Right atrium auricular region (tissue), 2 donors: ENCODE measurements at places on chromosomes 4 and X. TPM values are rescaled to one million over a fixed set of nuclear protein-coding genes. Genes with fewer than 3 reads are reported as not detected.

Gene AFF2
- 3.2 TPM for total RNA-seq

Gene NEUROG2
- total RNA-seq, result not detected

Gene RIPPLY1
- total RNA-seq, result not detected

Gene HPGD
- 1.4 TPM for total RNA-seq

Gene CHIC2
- total RNA-seq, result 18.7 TPM
